ENCODE measurements at places on chromosomes 11 and 22.
A peak's percentile ranks its signal among the peaks of the same experiment; 100 is the strongest.

GRCh38 chr11:108117746-108118371, 3.5 kb upstream of the ACAT1 start:
- DNase-seq, result no peak

GRCh38 chr22:44505796-44506354, 7.8 kb upstream of the RTL6 start:
- DNase-seq, result no peak

- DNase-seq, result no peak
Measured at GRCh38 chr22:19789828-19790227, 29.2 kb downstream of the TBX1 start.

- DNase-seq, result no peak
Measured at GRCh38 chr11:69450064-69450856, 31.2 kb upstream of the LINC01488 start.

- no peak for DNase-seq
Measured at GRCh38 chr22:49929211-49929979, 11.0 kb downstream of the CRELD2 start.

DNA sequence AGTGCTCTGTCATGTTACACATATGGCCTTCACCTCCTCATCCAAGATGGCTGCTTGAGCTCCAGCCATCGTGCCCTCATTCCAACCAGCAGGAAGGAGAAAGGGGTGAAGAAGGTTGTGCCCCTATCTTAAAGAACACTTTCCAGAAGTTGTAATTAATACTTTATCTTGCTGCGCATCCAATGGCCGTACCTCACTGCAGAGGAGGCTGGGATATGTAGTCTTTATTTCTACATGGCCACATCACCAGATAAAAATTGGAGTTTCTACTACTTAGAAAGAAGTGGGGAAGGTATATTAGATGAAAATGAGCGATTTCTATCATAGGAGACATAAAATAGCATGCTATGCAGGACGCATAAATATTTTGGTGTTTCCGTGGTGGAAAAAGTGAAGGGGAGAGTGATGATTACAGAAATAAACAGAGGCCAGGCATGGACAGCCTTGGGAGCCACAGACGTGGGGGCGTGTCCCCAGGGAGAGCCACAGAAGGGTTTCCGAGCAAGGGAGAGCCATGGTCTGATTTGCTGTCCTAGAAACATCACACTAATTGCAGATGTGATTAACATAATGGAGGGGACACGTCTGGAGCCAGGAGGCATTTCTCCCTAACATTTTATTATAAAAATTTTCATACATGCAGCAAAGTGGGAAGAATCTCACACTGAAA, 8.8 kb upstream of the MB start:
- DNase-seq, result no peak

- no peak for DNase-seq
Measured at GRCh38 chr22:35981900-35982299, 46.7 kb downstream of the RBFOX2 start.

DNA sequence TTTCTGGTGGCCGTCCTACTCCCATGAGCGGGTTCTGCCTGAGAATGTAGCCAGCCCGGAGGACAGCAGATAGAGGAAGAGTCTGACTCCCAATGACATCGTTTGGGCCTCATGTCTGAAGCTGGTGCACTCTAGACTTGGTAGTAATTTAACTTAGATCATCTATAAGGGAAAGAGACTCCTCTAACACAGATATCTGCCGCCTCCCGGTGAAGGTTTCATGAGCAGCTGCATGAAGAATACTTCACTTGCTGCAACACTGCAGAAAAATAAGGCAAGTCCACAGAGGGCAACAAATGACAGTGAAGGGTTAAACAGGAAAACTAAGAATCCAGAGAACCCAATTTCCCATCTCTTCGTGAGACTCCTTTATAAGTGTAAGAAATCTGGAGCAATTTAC, 5.9 kb upstream of the ARL2 start:
- no peak for DNase-seq

DNA sequence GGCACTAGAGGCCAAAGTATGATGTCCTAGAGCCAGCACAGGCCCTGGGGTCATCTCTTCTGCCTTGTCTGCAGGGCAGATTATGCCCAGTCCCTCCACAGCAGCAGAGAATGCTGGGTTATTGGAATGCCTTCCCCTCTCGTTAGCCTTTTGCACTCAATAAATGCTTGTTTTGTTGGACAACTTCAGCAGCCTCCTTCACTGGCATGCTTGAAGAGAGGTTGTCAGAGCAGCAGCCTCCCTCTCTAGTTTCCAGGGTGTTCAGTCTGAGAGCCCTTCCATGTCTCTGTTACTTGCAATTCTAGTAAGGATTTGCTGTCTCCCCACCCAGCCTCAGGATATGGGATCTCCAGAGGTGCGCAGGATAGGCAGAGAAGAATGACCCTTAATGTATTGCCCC, 82.9 kb downstream of the PKNOX2 start:
- DNase-seq, result no peak

- DNase-seq, result no peak
Measured at GRCh38 chr22:50545522-50546325, at the start of gene KLHDC7B. Gene KLHDC7B (plus strand): TSS chr22:50545899. CDS start chr22:50546244, 345 bp downstream.

DNA sequence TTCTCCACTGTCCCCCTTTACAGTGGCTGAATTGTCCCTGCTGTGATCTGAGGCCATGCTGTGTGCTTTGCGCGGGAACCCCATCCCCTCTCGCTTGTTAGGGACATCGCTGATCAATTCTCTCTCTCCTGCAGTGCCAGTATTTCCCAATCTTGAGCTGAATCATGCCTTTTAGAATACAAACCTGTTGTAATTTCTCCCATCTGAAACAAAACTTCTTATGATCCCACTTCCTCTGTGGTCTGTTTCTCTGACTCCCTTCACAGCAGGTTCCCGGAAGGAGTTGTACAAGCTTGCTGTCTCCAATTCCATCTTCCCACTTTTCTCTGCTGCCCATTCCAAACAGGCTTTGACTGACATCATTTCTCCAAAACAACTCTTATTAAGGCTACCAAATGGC, 16.8 kb downstream of the ADAMTS15 start:
- no peak for DNase-seq

DNA sequence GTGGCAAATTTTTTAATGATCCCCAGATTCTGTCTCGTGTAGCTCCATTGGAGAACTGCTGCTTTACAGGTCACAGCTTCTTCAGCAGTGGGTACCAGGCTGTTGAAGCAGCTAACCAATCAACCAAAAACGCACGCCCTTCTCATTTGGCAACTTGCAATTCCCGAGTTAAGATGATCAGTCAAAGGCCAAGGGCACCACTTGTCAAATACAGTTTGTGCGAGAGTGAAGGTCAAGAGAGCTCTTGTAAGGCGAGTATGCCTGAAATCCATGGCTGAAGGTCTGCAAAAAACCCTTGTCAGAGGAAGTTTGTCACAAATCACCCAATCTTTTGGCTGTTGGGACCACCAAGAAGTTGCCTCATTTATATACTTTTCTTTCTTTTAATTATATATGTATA, 12.9 kb upstream of the PPP2R1B start:
- no peak for DNase-seq

DNA sequence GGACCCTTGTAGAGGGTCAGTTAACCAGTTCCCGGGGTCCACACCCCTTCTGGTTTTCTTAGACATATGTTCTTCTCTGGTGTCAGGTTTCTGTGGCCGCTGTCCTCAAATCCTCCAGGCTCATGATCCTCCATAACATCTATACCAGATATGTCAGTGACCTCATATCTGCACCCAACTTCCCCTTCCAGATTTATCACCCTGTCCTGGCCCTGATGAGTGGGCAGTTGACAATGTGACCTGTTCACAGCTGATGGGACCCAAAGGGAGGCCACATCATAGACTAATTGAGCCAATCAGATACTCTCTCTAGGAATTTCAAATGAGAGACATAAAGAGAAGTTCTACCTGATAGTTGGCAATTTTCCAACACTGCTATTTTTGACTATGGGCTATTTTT, 5.1 kb downstream of the DKK3 start:
- DNase-seq, result no peak

- DNase-seq, result no peak
Measured at GRCh38 chr11:117182551-117182935, 4.0 kb downstream of the SIDT2 start.

- DNase-seq, result peak; percentile 91
Measured at GRCh38 chr11:36500315-36500721, 9.8 kb downstream of the TRAF6 start.

- no peak for DNase-seq
Measured at GRCh38 chr22:42608823-42609361, 5.8 kb downstream of the POLDIP3 start.

DNA sequence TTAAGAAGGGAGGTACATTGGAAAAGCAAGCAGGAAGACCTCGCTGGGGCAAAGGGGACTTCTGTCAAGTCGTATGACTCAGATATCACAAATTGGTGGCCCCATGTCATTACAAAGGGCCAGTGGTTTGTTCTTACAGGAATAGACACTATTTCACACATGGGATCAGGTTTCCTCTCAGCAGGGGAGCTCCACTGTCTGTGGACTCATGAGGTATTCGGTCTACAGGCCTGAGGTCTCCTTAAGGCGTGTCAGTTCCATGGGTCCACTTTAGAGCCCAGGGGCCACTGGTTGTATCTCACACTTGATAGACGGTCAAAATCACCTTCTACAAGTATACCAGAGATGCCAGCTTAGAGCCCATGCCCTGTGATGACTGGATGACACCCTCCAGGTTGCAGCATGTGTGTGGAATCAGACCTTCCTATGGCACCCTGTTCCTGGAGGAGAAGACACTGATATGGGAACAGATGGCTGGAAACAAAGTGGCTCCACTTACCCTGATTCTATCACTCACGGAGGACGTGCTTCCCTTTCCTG, 288.1 kb upstream of the B3GAT1 start:
- no peak for DNase-seq

- DNase-seq, result no peak
Measured at GRCh38 chr22:38435010-38435409, 20.0 kb downstream of the KCNJ4 start.

DNA sequence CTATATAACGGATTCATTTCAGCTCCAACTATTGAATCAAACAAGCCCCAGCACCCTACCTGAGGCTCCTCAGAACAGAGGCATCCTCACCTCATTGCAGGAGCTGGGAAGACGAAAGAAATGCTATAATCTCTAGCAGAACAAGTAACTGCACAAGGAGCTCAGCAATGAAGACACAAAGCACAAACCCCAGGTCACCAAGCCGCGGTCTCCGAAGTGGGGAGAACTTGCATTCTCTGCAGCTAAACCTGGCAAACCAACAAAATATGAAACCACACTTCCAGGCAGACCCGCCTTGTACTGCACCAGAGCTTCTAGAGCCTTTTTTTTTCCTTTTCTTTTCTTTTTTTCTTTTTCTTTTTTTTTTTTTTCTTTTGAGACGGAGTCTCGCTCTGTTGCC, 21.8 kb upstream of the CD5 start:
- no peak for DNase-seq

DNA sequence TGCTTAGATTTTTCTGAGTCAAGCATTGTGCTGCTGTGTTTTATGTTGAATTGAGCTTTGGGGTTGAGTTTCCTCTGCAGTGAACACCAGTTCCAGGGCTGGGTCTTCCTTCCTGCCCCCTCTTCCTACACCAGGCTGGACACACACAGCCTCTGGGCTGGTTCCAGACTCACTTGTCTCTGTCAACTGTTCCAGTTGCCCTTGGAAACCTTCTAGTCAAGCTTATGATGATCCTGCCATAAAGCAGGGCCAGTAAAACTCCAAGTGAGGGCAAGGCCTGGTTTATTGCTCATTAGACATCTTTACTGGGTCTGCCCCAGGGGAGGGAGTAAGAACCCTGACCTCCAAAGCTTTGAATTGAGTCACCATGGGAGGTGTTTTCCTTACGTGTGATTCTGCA, 61.1 kb downstream of the KIAA1671 start:
- no peak for DNase-seq

- no peak for DNase-seq
Measured at GRCh38 chr22:43110444-43110926, at the start of gene BIK. Gene BIK (plus strand): TSS chr22:43110750. CDS start chr22:43124023, 13,273 bp downstream.

DNA sequence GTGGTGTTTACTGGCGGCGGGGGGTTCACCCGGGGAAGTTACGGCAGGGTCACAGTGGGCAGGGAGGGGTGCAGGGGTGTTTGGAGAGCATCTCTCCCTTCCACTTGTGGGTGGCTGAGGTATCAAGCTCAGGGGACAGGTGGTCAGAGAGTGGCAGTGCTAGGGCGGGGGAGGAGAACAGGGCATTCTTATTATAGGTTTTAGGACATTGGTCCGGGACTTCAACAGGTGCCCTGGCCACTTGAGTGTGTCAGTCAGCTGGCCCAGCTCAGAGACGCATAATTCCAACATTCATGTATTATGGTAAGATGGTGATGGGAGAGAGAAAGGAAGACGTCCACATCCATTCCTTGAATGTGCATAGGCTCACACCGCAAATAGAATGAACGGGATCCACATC, 101.7 kb downstream of the TEAD1 start:
- no peak for DNase-seq

DNA sequence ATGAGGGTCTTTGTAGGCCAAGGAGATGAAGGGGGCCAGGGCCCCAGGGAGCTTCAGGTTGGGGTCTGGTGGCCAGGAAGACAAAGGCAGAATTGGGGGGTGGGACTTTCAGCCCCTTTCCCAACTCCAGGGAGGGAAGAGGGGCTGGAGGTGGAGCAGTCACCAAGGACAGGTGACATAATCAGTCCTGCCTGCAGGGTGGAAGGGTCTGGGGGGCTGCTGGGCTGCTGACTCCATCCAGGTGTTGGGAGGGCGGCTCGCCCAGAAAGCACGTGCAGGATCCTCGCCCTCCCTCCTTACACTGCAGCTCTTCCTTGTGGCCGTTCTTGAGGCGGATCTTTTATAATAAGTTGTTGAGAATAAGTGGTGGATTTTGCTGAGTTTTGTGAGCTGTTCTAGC, 1491.1 kb downstream of the TBC1D22A start:
- no peak for DNase-seq

DNA sequence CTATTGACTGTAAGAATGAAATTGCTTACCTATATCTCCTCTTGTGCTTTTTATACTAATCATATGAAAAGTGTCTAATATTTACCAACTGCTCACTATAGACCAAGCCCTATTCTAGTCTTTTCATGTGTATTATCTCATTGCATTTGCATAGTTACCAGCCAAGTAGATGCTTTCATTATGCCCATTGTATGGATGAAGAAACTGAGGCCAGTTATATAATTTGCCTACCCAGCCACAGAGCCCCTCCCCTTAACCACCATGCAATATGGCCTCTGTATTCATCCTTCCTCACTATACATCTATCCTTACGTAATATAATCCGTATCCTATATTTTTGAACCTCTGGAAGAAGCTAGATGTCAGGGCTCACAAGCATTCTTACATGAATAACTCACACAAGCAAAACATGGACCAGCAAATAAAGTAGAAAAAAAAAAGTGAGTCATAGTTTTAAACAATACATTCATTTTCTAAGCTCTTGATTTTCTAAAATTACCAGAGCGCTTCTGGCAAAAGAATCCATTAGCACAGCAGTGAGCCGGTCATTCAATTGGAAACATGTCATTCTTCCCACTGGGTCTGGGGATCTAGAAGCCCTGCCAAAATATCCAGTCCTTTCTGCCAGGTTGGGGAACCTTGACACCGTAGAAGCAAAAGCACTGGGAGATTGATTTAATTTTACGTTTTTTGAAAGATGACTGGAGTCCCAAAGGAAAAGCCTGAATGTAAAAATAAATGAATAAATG, 80.0 kb downstream of the C11orf91 start:
- peak; percentile 34 for DNase-seq

- no peak for DNase-seq
Measured at GRCh38 chr11:115566180-115566764, 62.1 kb upstream of the CADM1 start.

Data from non-pigmented ciliary epithelial cell (primary cell).